Activated CD4-positive, alpha-beta memory T cell treated with anti-CD3 and anti-CD28 coated beads for 36 hours (primary cell): ENCODE measurements at places on chromosomes 6 and 20.

- DNase-seq: no peak
Measured at GRCh38 chr6:40532349-40533000, 54.7 kb downstream of the LRFN2 start.

DNA sequence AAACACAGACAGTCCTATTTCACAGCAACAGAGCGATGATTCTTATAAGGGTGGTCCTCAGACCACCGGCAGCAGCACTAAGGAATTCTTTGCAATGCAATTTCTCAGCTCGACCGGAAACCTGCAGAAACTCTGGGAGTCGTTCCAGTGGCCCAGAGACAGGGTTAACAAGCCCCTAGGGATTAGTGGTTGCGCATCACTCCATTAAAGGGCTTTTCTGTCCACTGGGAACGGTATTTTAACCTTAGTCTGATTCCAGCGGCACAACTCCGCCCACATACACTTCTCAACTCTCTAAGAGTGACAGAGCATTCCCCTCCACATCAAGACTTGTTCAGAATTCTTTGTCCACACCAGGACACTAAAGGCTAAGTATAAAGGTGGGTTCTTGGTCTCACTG is 341.5 kb downstream of the TFAP2A start:
- no peak for DNase-seq

DNA sequence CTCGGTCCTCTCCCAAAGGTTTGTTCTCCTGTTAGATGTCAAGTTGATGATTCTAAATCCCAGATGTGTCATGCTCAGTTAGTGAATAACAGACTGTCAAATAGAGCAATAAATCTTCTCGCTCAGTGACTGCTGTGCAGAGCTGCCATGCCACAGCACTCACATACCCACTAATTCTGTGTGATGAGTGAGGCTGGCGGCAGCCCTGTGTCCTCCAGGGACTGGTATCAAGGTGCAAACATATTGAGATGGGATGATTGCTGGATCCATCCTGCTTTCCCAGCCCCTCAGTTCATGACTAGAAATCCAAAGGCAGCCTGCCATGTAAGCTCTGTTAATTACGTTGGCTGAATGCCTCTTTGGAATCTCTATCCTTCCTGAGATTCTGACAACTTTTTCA is 103.9 kb downstream of the OLIG3 start:
- no peak for DNase-seq

- DNase-seq: peak; percentile 58
Measured at GRCh38 chr6:16432075-16433032, 194.0 kb downstream of the GMPR start.

GRCh38 chr6:147621263-147621662 is 112.8 kb downstream of the SAMD5 start:
- DNase-seq: no peak

GRCh38 chr6:112481211-112481610 is 134.1 kb downstream of the RFPL4B start:
- DNase-seq: no peak

GRCh38 chr6:75752365-75752764 is 3.3 kb downstream of the MYO6 start:
- no peak for DNase-seq
